ENCODE measurements at places on chromosomes 1 and 21. TPM values are rescaled to one million over a fixed set of nuclear protein-coding genes. Genes with fewer than 3 reads are reported as not detected.

RPE65 gene
- total RNA-seq: not detected

PSMD4 gene
- 174 TPM for total RNA-seq

FCRL4 gene
- not detected for total RNA-seq

BATF3 gene
- total RNA-seq: 3.4 TPM

DIO1 gene
- total RNA-seq: not detected

DCAF6 gene
- 57.9 TPM for total RNA-seq

DPT gene
- 0.53 TPM for total RNA-seq

CD1E gene
- not detected for total RNA-seq

HMGCS2 gene
- not detected for total RNA-seq

KIF26B gene
- total RNA-seq: 27.0 TPM

S100A2 gene
- total RNA-seq: 2.4 TPM

TP73 gene
- total RNA-seq: 0.07 TPM

KCNT2 gene
- 6.6 TPM for total RNA-seq

SESN2 gene
- total RNA-seq: 32.8 TPM

FCGR1A gene
- 0.20 TPM for total RNA-seq

LCE1F gene
- total RNA-seq: not detected

MYBPHL gene
- total RNA-seq: not detected

C1orf185 gene
- total RNA-seq: not detected

C1orf105 gene
- not detected for total RNA-seq

SIK1 gene
- total RNA-seq: 0.98 TPM

DAB1 gene
- total RNA-seq: 0.07 TPM

HPCA gene
- total RNA-seq: not detected

FCAMR gene
- total RNA-seq: not detected

OR14K1 gene
- total RNA-seq: not detected

ANGPTL3 gene
- not detected for total RNA-seq

MAD2L2 gene
- total RNA-seq: 31.2 TPM

LHX8 gene
- total RNA-seq: not detected

S1PR1 gene
- total RNA-seq: 9.1 TPM

RCSD1 gene
- total RNA-seq: 0.13 TPM

AP4B1 gene
- total RNA-seq: 11.7 TPM

PER3 gene
- total RNA-seq: 9.9 TPM

PLA2G2D gene
- not detected for total RNA-seq

AMY2A gene
- total RNA-seq: not detected

HFM1 gene
- total RNA-seq: 0.20 TPM

STUM gene
- under 0.01 TPM for total RNA-seq

TMEM82 gene
- not detected for total RNA-seq

KRTAP7-1 gene
- total RNA-seq: not detected

REN gene
- not detected for total RNA-seq

PIP5K1A gene
- 66.9 TPM for total RNA-seq

ACTL8 gene
- 0.07 TPM for total RNA-seq

OLFML2B gene
- 19.4 TPM for total RNA-seq

Data from smooth muscle cell of the pulmonary artery (primary cell).